ENCODE measurements at places on chromosomes 6 and 20. TPM values are rescaled to one million over a fixed set of nuclear protein-coding genes. Genes with fewer than 3 reads are reported as not detected.

DNA sequence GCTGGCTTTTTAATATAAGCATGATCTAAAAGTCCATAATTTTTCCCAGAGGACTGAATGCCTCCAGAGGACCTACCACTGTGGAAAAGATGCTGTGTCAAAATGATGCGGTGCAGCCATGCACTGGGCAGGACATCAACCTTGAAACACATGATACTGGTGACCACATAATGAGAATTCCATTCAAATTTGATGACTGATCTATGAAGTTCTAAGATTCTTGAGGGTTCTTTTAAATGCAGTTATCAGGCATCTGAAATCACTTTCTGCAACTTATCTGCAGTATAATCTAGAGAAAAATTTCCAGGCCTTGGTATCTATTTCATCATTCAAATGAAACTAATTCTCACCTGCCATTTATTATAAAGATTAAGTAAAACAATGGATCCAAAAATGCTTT, 15.0 kb upstream of the MARCKS start:
- DNase-seq: no peak

DNA sequence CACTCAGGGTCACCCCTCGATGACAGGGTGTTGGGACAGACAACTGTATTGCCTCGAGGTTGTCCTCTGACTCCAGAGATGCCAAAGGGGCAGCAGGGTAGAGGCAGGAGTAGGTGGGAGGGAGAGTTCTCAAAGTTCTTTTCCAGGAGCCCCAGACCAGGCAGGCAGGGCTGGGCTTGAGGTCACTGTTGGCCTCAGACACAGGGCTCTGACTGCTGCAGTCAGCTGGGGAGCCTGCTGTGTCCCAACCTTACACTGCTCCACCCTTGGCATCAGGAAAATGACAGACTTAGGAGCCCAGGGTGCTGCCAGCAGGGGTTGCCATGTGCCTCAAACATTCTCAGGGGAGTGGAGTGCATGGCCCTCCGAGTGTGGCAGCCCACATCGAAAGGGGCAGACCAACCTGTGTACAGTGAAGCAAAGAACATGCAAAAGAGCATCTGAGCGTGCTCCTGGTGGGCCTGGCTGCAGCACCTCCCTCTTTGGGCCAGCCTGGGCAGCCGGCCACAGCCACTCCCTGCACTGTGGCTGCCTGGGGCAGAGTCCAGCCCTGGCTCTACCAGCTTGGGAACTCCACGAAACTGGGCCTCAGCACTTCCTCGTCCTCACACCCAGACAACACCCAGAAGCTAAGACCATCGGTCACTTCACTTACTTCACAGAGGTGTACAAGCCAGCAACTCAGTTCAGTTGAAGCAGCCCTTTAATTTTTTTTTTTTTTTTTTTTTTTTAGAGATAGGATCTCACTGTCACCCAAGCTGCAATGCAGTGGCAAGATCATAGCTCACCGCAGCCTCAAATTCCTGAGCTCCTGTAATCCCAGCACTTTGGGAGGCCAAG, 24.0 kb downstream of the C6orf132 start:
- no peak for DNase-seq

DNA sequence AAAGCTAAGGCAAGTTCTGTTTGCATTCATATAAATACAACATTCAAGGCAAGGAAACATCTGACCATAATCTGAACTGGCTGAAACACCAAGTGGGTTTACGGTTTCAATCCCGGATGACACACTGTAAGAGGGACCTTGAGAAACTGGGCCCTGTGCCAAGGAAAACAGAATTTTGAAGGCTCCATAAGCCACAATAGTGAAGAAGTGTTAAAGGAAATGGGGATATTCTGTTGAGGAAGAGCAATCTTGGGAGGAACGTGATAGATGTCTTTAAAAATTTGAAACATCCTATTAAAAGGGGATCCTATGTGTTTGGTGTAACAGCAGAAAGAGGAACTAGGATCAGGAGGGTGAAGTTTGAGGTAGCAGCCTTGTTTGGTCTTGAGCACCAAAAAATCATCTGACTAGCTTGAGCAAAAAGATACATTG, 82.4 kb upstream of the TAB2 start:
- no peak for DNase-seq

- DNase-seq: no peak
These were observed 192.8 kb downstream of the COL19A1 start for GRCh38 chr6:70059039-70059719.

DNA sequence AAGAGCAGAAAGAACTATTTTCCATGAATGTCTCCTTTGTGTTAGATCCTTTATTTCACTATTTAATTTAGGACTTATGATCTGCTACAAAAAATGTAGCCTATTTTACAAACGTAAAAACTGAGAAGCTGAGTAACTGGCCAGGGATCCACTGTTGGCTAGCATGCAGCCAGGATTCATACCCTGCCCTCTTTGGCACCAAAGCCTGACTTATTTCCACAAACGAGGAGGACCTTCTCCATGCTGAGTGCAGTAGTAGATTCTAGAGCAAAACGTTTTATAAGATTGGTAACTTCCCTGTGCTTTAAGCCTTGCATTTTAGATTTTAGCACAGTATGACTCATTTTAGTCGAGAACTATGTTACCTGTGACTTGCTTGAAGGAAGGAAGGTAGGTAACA, 74.3 kb downstream of the NCOA7 start:
- DNase-seq: no peak

The CLVS2 gene
- not detected for total RNA-seq

GRCh38 chr20:17620371-17621228, 50.7 kb downstream of the DSTN start:
- peak; percentile 77 for DNase-seq

- DNase-seq: no peak
These were observed 6.8 kb downstream of the SLC29A1 start for GRCh38 chr6:44230034-44230675.

- DNase-seq: no peak
These were observed 172.8 kb downstream of the CDKAL1 start for GRCh38 chr6:20706939-20707485.

The POPDC3 gene
- total RNA-seq: 2.1 TPM

The CLIC5 gene
- total RNA-seq: not detected

The PHACTR3 gene
- total RNA-seq: not detected

DNA sequence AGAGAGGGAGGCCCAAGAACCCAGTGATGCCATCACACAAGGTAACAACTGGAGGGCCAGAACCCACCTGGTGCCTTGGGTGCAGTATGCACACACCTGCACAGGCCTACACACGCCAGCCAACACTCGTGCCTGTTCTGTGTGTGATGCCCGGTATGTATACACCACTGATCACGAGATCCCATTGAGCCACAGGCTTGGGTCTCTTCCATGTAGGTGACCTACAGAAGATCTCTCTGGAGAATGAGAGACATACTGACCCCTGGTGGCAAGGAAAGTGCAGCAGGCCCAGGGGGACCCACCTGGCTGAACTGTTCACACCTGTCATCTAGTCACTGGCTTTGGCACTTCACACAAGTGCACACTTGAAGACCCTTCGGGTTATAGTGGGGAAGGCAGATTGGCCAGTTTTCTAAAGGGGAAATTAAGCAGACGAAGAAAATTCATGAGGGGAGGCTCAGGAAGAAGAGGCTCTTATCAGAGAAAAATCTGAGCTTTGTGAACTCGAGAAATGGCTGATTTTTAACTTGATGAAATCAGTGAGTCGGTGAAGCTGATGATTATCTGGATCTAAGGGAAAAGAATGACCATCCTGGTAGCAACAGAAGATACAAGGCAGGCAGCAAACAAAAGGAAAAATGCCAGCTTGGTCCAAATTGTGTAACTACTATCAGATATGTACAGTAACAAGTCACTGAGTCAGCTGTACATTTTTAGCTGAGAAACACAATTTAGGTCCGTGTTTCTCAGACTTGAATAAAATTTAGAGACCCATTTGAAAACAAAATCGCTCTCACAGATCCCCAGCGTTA, 69.1 kb upstream of the PBOV1 start:
- DNase-seq: no peak

DNA sequence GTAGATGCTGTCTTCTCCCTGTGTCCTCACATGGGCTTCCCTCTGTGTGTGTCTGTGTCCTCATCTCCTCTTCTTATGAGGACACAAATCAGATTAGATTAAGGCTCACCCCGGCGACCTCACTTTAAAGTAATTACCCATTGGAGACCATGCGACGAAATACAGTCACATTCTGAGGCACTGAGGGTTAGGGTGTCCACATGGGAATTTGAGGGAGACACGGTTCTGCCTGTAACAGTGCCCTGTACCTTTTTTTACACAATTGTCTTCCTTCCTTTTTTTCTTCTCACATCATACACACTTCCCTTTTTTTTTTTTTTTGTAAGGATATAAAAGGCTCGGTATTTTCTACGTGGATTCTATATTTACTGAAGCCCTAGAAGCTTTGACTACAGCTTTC, 48.9 kb downstream of the DEK start:
- DNase-seq: no peak

The PLAGL1 gene
- 90.3 TPM for total RNA-seq

- DNase-seq: no peak
These were observed 12.1 kb upstream of the COL21A1 start for GRCh38 chr6:56259234-56260077.

DNA sequence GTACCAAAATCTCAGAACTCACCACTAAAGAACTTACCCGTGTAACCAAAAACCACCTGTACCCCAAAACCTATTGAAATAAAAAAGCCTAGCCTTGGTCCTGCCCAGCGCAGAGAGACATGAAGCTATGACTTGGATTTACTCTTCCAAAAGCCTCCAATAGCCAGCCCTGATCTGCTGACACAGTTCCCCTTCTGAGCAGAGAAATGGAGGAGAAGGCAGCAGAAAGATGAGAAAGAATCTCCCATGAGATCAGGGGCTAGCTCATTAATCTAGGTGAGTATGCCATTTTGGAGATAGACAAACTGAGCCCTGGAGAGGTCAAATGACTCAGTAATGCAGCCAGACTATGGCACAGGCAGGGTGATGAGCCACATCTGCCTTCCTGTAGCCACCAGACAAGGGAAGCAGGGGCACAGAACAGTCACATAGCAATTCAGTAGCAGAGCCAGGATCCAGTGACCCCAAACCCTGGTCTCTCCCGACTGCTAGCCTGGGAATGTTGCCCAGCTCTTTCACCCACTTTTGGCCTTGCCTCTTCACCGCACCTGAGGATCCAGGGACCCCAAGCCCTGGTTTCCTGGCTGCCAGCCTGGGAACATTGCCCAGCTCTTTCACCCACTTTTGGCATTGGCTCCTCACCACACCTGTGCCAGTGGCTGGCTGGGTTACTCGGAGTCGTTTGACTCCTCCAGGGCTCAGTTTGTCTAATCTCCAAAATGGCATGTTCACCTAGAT, 7.2 kb upstream of the SDCBP2 start:
- peak; percentile 46 for DNase-seq

- no peak for DNase-seq
These were observed 7.0 kb upstream of the UBE2J1 start for GRCh38 chr6:89359561-89359960.

- no peak for DNase-seq
These were observed 20.7 kb downstream of the CGA start for GRCh38 chr6:87074101-87074621.

The ENPP4 gene
- 0.27 TPM for total RNA-seq

The ZBTB24 gene
- total RNA-seq: 6.2 TPM

The TMEM200A gene
- 11.2 TPM for total RNA-seq

DNA sequence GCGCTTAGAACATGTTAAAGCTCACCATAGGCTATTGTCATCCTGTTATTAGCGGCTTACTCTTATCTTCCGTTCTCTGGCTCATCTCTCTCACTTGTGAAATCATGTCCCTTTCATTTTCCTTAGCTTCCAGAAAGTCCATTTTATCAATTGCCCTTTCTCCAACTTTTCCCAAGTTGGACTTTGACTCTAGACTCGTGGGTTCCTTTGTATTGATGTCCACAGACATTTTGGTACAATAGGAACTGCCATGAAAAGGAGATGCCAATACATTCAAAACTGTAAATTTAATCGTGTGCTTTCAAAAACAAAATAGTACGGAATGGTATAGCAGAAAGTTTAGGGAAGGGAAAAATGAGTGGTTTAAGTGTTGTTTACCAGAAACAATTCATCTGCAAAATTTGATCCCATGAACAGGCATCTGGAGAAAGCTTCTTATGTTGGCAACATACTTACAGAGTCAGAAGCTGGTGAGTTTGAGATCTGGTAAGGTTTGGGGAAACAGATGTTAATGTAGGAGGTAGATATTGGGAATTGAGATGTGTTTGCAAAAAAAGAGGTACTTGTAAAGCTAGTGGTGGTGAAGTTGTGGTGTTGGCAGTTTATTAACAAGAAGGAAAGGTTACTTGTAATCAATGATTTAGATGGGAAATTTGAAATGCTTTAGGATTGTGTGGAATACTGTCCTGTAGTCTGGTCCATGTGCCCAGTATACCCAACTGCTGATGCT, 10.2 kb upstream of the HIVEP1 start:
- no peak for DNase-seq

- DNase-seq: no peak
These were observed 715.6 kb downstream of the QKI start for GRCh38 chr6:164130151-164130550.

GRCh38 chr6:106692819-106693208, 63.4 kb downstream of the QRSL1 start:
- DNase-seq: no peak

The GPX5 gene
- not detected for total RNA-seq

DNA sequence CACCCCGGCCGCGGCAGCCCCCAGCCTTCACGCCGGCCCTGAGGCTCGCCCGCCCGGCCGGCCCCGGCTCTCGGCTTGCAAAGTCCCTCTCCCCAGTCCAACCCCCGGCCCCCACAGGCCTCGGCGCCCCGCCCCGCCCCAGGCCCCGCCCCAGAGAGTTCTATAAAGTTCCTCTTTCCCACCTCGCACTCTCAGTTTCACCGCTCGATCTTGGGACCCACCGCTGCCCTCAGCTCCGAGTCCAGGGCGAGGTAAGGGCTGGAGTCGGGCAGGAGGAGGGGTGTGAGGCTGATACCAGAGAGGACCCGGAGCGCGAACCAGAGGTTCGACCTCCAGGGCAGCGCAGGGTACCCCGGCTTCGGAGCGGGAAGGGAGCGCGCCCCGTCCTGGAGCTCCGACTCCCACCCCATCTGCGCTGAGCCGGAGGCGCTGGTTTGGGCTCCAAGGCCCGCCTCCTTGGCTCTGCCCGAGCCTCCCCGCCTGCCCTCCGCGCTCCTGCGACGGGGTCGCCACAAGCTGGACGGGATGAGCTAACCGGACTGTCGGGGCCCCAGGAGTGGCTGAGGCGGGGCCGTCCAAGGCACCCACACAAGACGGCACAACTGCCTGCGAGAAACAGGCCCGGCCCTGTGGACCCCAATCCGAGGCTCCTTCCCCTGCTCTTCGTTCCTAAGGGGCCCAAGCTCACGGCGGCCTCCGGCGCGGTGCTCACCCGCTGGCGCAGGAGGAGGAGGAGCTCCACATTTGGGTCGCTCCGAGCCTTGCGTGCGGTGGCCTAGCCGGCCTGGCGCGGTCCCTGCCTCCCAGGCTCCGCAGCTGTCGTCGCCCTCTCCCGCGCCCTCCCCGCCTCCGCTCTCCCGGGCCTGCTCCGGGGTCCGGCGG, at the start of gene IRF4:
TSS of gene IRF4 (plus strand) at position 194 of the 882 bp plus-strand sequence. CDS start 1,401 bp downstream, outside the sequence.
- DNase-seq: no peak

- peak; percentile 70 for DNase-seq
These were observed 64.5 kb downstream of the THBS2 start for GRCh38 chr6:169189182-169189581.

The MCCD1 gene
- not detected for total RNA-seq

GRCh38 chr6:49038294-49038822, 424.7 kb downstream of the MMUT start:
- DNase-seq: no peak

The METTL24 gene
- total RNA-seq: not detected
